ENCODE measurements at places on chromosomes 16 and 17. TPM values are rescaled to one million over a fixed set of nuclear protein-coding genes. Genes with fewer than 3 reads are reported as not detected.

TMEM106A gene
- 2.0 TPM for polyA plus RNA-seq

DNA sequence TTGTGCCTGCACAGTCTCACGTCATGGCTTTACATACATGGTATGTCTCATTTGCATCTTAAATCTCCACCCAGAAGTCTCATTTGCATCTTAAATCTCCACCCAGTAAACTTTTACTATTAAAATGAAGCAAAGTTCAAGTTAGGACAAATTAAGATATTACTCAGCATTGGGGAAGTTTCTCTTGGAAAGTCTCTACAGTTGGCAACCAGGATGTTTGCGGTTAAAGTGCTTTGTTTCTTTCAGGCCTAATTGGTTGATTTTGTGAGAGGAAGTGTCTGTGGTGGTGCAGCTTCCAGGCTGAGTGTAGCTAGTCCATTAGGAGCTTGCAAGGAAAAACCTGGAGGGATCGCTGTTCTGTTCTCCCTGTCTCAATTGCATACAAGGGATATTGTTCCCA is 1373.3 kb upstream of the GOT2 start:
- peak; percentile 22 for DNase-seq

DNA sequence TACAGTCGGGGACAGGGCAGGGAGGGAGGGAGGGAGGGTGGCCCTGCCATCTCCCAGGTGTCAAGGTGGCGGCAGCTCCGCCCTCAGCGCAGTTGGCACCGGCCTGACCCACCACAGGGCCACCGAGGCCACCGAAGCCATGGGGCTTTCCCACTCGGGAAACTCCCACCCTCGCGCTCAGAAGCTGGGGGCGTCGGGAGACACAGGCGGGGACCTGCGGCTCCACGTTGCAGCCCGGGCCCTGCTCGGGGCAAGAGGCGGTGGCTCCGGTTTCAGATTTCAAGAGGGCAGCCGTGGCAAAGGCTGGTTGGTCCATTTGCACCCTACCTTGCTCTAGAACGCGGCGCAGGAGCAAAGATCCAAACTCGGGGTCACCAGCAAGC is 544 bp downstream of the CYB561 start:
- DNase-seq: no peak

- peak; percentile 56 for DNase-seq
Observed at GRCh38 chr16:71895679-71896365, 491 bp downstream of the IST1 start.

All from heart left ventricle (tissue), 16 donors.